ENCODE measurements at places on chromosomes 7 and 10.

DNA sequence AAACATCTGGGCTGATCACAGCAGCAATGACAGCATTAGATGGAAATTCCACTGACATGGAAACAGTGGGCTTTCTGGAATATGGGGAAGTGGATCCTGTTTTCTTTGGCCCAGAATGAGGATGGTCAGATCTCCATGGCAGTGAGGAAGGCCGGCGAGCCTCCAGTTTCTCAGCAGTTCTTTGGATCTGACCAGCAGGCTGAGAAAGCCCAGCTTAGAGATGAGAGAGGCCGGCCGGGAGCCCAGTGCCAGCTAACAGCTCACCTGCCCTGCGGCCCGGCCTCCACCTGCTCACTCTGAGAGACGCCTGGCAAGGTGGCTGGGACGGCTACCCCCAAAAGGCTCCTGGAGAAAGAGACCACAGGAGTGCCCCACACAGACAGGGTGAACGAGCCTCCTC, 24.2 kb downstream of the GPER1 start:
- no peak for DNase-seq

DNA sequence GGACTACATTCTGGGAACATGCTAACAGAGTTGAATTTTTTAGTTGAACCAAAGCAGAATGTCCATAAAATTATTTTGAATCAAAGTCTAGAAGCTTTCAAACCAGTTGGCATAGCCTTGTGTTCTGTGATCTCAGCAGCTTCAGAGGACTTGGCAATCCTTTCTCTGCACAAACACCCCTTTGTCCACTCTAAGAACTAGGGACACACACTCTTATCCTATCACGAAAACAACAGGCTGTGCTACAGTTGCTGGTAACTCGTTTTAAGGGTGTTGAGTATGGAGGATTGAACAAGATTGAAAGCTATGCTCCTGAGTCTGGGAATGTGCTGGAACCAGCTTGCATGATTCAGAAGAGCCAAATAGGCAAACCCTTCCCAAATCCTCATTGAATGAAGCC, 76.4 kb upstream of the PRSS58 start:
- DNase-seq, result no peak

DNA sequence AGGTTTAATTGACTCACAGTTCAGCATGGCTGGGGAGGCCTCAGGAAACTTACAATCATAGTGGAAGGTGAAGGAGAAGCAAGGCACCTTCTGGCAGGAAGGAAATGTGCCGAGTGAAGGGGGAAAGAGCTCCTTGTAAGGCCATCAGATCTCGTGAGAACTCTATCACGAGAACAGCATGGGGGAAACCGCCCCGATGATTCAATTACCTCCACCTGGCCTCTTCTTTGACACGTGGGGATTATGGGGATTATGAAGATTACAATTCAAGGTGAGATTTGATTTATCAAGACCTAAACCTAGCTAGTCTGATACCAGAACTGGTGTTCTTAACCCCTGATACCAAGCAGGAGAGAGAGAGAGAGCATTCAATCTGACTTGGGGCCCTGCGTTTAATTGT, 258.7 kb downstream of the PTEN start:
- no peak for DNase-seq

DNA sequence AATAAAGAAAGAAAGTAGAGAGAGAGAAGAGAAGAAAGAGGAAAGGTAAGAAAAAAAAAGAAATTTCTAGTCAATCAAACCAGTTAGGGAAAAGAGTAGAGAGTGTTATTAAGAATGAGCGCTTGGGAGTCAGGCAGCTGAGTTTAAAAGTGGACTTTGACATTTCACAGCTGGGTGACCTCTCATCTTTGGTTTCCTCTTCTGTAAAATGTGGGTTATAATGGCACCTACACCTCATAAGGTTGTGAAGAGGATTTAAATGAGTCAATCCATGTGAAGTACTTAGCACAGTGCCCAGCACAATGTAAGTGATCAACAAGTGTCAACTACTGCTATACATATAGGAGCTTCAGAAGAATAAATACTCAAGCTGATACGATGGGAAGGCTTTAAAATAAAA, 12.2 kb downstream of the HOXA1 start:
- no peak for DNase-seq

GRCh38 chr7:4531236-4531635, 150.9 kb upstream of the FOXK1 start:
- DNase-seq, result no peak

DNA sequence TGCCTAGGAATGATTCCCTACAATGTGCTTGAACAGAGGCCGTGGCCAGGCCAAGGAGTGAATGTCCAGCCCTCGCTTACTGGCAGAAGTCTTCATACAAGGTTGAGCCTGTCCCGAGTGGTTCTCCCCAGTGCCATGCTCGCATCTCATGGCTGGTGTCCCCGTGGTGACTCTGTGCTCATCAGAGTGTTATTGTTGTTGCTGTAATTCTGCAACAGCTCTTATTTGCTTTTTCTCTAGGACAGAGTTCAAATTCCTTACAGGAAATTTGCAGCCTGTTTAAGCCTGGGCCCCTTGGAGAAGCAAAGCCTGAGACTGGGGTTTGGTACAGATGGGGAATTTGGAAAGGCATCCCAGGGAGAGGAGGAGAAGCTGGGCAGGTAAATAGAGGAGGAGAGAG, 157.7 kb upstream of the PRR15 start:
- DNase-seq, result no peak

DNA sequence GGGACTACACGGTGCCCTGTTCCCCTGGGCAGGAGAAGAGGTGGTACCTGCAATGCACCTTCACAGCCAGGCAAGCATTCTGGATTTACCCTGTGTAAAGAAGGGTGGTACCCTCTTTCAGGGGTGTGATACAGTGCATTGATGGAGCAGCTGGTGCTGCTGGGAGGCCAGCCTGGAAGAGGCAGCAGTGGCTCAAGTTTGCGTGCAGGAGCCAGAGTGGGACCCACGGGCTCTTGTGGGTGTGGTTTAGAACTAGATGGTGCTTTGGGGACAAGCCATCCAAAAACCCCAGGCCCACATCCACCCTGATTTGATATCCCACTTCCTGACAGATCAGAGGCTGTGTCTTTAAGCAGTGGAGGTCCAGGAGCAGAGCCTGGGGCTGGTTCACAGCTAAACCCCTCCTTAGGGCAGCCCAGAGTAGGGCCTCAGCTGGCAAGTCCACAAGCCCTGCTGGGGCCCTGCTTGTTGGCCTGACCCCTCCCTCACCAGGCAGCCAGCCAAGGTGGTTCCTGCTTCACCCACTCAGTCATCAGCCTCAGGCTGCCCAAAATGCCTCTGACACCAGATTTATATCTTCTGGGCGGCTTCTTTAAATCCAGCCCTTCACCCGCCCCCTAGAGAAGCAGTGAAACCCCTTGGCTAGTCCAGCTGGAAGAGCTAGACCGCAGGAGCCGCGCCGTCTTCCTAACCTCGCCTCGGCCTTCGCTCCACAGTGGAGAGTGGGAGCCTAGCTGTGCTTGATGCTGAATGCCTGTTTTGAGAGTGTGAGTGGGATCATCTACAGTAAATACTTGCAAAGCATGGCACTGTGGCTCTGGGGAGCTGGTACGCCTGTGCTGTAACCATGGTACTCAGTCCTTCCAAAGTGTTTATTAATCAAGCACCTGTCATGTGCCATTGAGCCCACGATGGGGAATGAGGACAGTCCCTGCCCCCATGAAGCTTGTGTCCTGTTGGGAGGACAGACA, 1.4 kb upstream of the ASIC3 start:
- peak; percentile 51 for DNase-seq

Data from left cardiac atrium (tissue), 4 donors.